ENCODE measurements at places on chromosomes 11 and 22. TPM values are rescaled to one million over a fixed set of nuclear protein-coding genes. Genes with fewer than 3 reads are reported as not detected.

MYRF gene
- total RNA-seq: 2.9 TPM

GAB4 gene
- total RNA-seq: not detected

SULT4A1 gene
- total RNA-seq: not detected

CCDC89 gene
- total RNA-seq: 0.22 TPM

CAPRIN1 gene
- 190 TPM for total RNA-seq

SSTR3 gene
- total RNA-seq: 14.6 TPM

CLTCL1 gene
- 2.1 TPM for total RNA-seq

AGBL2 gene
- total RNA-seq: 8.3 TPM

PAMR1 gene
- total RNA-seq: not detected

CST6 gene
- 0.34 TPM for total RNA-seq

OSM gene
- 20.9 TPM for total RNA-seq

TYR gene
- not detected for total RNA-seq

TRIM29 gene
- total RNA-seq: not detected

GRIK4 gene
- 0.12 TPM for total RNA-seq

MUC5AC gene
- not detected for total RNA-seq

IFITM10 gene
- 1.5 TPM for total RNA-seq

NXPE4 gene
- not detected for total RNA-seq

RAB38 gene
- 6.3 TPM for total RNA-seq

SLC25A18 gene
- not detected for total RNA-seq

LRRC55 gene
- not detected for total RNA-seq

GSTT2 gene
- not detected for total RNA-seq

INSC gene
- total RNA-seq: 0.96 TPM

STK33 gene
- 6.1 TPM for total RNA-seq

TUG1 gene
- 64.2 TPM for total RNA-seq

FERMT3 gene
- total RNA-seq: 158 TPM

MRGPRX3 gene
- total RNA-seq: not detected

PIWIL4 gene
- 1.1 TPM for total RNA-seq

MS4A6E gene
- total RNA-seq: not detected

ART1 gene
- not detected for total RNA-seq

ROM1 gene
- 6.7 TPM for total RNA-seq

P2RY2 gene
- total RNA-seq: not detected

Measured in activated T-cell treated with anti-CD3 and anti-CD28 coated beads, Interleukin-2, amount 50 U/mL, for 72 hours (primary cell).